Cerebellum (tissue), 4 donors: ENCODE measurements at places on chromosomes 7 and 10. TPM values are rescaled to one million over a fixed set of nuclear protein-coding genes. Genes with fewer than 3 reads are reported as not detected.
A peak's percentile ranks its signal among the peaks of the same experiment; 100 is the strongest.

Gene CROT
- 18.4 TPM for total RNA-seq

- DNase-seq = no peak
Observed at GRCh38 chr7:153532326-153532725, 519.9 kb upstream of the DPP6 start.

Gene SEMA3D
- 39.2 TPM for total RNA-seq

Gene PCGF6
- total RNA-seq = 10.0 TPM

Gene DYNC1I1
- total RNA-seq = 15.2 TPM

Gene SLC39A12
- 0.54 TPM for total RNA-seq

Gene CUEDC2
- 28.3 TPM for total RNA-seq

- no peak for DNase-seq
Observed at GRCh38 chr7:28684650-28685241, 272.4 kb downstream of the CREB5 start.

Gene NUTM2A
- 1.7 TPM for total RNA-seq

Gene CFAP43
- 9.1 TPM for total RNA-seq

- DNase-seq = no peak
Observed at GRCh38 chr7:5528071-5528814, 104.6 kb upstream of the TNRC18 start.

DNA sequence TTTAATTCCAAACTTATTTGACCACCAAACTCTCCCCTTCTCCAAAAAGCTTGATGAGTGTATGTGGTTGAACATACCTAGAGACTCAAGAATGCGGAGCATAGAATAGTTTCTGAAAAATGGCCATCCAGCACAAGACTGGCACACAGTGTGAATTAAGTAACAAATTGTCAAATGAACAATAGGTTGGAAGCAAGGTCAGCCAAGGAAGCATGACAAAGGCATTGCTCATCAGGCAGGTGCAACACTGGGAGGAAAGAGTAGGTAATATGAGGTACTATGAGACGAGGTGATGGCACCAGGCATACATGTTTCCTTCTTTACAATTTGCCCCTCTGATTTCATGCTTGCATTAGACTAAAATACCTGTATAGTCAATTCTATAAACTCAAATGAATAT lies 73.7 kb downstream of the DKK1 start:
- no peak for DNase-seq

Gene IL6
- not detected for total RNA-seq

DNA sequence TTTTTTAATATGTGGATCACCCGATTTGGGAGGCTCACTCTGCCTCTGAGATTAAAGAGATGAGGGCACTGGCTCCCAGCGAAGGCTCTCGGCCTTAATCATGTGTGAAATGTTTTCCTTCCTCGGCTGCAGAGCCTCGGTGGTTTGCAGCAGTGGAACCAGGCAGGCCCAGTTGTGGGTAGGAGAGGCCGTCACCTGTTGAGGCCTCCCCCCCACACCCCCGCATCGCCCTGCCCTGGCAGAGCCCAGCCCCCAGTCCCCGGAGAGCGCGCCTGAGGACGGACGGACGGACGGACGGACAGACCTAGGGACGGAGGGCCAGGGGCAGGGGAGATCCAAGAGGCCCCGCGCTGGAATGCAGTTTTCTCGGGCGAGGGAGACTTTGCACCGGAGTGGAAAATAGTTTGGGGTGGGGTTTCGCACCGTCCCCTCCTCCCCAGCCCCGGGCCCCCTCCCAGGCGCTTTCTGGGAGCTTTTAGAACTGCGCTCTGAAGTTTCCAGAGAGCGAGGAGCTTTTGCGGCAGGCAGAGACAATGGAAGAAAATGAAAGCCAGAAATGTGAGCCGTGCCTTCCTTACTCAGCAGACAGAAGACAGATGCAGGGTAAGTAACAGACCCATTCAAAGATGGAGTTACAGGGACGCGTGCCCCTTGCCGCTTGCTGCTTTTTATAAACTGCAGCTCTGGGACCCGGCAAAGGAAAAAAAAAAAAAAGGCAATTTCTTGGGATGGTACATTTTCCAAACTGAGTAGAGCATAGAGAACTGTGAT lies at the start of gene KIAA1217:
KIAA1217 (plus strand) TSS at position 478 of the 771 bp plus-strand sequence; CDS start at position 534, 56 bp downstream.
- no peak for DNase-seq

DNA sequence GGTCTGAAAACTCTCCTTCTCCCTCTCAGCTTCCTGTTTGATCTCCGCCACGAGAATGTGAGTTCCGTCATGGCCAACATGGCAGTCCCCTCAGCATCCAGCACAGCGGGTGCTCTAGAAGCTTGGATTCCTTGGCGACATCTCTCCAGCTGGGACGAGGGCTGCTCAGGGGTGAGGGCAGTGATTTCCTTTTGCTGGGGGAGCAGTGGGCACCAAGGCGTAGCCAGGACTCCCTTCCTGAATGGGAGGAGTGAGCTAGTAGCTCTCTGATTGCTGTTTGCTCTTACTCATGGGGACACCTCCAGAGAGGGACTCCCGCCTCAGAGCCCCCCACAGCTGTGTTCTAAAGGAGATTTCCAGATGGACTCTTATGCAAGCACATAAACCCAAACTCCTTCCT lies 28.8 kb upstream of the CTBP2 start:
- DNase-seq = no peak

Gene KLLN
- 0.82 TPM for total RNA-seq

DNA sequence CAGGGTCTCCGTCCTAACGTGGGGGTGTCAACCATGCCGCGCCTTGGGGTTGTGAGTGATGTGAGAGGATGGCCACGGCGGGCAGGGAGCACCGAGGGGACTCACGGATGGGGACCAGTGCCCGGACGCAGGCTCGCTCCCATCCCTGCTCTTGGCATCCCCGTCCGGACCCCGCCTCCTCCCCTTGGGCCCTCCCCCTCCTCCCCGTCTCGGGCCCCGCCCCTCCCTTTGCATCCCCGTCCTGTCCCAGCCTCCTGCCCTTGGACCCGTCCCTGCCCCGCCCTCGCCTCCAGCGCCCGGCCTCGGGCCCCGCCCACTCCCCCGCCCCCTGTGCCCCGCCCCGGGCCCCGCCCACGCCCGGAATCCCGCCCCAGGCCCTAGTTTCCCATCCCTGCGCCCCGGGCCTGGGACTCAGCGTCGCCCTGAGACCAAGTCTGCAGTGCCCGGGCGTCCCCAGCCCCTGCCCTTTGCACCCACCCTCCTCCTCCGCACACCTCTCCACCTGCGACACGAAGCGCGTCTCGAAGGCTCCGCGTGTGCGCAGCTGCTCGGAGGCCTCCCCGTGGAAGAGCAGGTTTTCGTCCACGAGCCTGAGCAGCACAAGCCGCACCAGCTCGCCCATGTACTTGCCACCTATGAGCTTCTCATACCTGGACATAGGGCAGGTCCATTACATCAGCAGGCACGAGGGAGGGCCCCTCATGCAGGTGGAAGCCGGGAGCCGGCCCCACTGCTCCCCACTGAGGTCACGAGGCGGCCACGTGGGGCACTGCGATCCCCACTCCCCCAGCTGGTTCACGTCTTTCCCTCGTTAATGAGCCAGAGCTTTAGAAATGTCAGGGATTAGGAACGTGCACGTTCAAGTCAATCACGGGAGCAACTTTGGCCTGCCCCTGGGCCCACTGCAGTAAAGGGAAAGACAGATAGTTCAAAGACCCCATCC lies 5.1 kb upstream of the MYL7 start:
- peak; percentile 86 for DNase-seq

Gene FXYD4
- total RNA-seq = not detected

Gene TMEM270
- total RNA-seq = not detected

DNA sequence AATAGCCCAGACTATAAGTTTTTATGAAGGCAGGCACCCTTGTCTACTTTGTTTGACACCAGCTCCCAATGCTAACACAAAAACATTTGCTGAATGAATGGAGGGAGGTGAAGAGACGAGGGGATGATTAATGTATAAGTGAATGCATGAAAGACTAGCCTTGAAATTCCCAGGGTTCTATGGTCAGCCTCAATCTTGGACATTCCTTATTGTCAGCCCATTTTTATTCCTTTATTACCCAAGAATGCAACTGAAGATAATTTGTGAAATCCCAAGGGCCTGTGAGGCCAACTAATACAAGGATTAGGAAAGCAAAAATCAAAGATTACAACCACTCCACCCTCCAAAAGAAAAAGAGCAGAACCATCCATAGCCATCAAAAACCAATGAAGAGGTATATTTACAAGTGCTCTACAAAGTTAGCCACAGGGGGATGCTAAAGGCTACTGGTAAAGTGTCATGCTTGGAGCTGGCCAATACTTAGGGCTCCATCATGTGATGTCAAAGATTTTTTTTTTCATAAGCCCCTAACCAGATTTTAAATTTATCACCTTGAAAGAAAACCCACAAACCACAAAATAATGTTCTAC lies 40.0 kb upstream of the ASAH2 start:
- no peak for DNase-seq

DNA sequence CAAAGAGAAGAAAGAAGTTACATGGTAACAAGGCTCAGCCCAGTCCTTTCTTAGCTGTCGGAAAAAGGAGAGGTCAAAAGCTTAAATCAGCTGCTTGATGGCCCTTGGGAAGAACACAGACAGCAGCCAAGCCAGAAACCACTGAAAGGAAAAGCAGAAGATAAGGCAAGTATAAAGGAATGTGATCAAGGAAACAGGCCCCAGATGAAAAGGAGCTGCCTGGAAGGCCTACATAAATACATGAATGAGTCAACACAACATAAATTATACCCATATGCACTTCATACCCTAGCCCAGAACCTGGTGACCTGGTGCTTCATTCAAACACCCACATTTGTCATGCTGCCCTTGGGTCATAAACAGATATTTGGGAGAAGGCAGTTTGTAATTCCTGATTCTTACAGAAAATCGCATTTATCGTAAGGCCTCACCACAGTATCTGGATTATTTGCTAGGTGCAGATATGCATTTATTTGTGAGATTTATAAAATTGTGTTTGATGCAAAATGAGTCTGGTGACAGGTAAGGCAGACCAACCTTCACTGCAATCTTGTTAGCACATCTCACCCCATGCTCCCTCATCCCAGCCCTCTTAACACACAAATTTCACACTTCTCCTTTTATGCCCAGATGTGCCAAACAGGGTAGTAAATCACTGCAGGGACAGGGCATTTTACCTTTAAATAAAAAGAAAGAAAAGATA lies 94.9 kb upstream of the KCNIP2 start:
- DNase-seq = no peak

- no peak for DNase-seq
Observed at GRCh38 chr10:59126991-59127390, 49.5 kb upstream of the PHYHIPL start.

DNA sequence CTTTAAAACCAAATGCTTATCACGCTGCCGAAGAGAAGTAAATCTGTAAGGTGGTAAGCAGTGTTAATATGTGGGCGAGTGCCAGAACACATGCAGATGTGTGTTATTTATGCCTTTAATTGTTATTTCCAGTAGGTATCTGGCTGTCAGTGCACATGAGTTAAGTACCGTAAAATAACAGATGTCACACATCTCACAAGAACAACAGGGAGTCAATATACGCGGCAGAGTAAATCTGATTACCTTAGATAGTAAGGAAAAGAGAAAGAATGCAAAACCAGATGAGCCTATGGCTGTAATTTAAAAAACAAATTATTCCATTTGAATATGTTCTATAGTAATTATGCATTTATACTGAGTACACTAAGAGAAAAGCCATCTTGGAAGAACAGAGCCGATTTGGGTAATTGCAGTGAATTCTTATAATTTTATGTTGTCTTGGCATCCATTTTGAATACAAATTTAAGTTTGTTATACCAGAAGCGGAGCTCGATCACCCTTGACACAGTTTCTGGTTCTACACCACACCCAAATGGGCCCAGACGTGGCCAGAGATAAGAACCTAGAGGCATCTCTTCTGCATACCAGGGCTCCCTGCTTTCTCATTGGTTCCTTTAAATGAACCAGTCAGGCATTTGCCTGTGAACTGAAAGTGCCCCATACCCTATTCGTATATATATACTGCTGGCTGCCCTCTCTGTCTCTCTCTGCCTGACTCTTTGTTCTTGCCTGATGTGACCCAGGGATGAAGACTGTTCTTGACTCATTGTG lies 34.8 kb downstream of the DNAJB9 start:
- DNase-seq = no peak

Gene FAM13C
- 66.1 TPM for total RNA-seq

DNA sequence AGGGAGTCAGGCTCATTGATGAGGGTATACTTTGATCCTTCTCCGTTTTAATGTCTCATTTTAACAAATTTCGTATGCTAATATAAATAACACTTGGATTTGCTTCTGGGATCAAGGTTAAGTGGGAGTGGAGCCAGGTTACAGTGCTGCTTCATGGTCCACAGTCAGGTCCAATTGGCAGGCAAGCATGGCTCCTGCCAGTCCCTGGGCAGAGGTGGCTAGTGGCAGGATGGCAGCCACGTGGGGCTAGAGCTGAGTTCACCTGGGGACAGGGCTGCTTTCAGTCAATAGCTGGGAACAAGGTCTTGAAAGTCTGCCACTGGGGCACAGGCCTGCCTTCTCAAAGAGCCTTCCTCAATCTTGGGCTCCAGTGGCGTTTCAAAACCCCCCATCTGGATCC lies 16.0 kb upstream of the VWA2 start:
- no peak for DNase-seq

Gene TEX36
- total RNA-seq = not detected

Gene AZGP1
- total RNA-seq = 0.27 TPM

Gene CNPY1
- total RNA-seq = 19.4 TPM

Gene FAM25C
- total RNA-seq = not detected

DNA sequence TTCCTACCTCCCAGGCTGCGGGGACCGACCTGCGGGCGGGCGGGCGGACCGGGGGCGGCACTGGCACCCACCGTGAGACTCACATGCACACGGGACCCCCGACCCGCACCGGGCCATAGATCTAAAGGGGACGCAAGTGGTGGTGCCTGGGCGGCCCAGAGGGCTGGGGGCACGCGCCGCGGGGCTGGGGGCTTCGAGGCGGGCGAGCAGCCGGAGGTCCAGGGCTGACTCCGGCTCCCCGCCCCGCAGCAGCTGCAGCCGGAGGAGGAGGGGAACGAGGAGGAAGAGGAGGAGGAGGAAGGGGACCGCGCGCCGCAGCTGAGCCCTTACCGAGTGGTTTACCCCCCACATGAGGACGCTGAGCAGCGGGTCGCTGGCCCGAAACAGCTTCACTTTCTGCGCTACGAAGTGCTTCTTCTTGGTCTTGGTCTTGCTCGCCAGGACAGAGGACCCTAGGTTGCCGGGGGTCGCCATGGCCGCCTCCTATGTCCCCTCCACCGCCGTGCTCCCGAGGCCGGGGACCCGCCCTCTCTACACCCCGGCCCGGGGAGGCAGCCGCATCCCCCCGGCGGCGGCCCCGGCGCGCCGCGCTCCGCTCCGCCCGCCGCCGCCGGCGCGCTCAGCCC lies 412 bp downstream of the PIP4K2A start:
- no peak for DNase-seq

Gene ADAM8
- 1.6 TPM for total RNA-seq

DNA sequence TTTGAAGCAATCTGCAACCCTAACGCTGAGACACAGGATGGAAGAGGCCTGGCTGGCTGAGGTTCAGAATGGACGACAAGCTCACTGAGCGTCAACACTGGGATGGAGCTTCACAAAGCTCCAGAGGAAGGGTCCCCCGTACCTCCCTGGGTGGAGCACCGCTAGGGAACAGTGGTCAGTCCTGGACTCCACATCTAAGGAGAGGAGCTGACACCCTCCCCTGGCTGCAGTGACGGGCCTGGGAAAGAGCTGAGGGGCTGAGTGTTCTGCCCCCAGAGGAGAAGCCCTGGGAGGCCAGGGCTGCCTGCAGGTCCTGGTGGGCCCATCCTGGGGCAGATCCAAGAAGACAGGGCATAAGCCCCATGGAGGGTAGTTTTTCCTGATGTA lies 146.2 kb downstream of the ARHGAP22 start:
- DNase-seq = no peak

Gene HMX3
- total RNA-seq = not detected

Gene ZNF92
- total RNA-seq = 29.6 TPM

Gene HPSE2
- not detected for total RNA-seq

Gene NRP1
- 35.0 TPM for total RNA-seq

Gene OR13A1
- total RNA-seq = 0.45 TPM
